ENCODE measurements at places on chromosomes 5 and 9.

- DNase-seq, result peak; percentile 55
Observed at GRCh38 chr9:133658442-133659431, 22.6 kb downstream of the DBH start.

DNA sequence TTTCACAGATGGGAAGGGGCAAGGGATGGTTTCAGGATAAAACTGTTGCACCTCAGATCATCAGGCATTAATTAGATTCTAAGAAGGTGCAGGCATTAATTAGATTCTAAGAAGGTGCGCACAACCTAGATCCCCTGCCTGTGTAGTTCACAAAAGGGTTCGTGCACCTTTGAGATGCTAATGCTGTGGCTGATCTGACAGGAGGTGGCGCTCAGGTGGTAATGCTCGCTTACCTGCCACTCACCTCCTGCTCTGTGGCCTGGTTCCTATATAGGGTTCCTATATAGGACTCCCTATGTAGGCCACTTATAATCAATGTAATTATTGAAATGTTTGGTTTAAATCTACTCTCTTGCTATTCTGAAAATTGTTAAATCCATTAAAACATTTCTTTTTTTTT is 171.0 kb downstream of the MSX2 start:
- no peak for DNase-seq

DNA sequence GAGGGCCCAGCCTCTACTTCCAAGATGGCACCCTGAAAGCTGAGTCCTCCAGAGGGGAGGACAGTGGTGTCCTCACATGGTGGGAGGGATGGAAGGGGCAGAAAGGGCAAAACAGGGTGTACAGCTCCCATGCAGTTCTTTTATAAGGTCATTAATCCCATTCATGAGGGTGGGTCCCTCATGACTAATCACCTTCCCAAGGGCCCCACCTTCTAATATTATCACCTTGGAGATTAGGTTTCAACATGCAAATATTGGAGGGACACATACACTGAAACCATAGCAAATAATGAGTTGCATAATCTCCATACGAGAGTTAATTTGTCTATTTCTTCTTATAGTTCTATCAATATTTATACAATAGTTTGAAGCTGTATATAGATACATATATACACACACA is 5.8 kb upstream of the ZBTB43 start:
- no peak for DNase-seq

- peak; percentile 24 for DNase-seq
Observed at GRCh38 chr9:126386088-126386487, 59.5 kb downstream of the MVB12B start.

DNA sequence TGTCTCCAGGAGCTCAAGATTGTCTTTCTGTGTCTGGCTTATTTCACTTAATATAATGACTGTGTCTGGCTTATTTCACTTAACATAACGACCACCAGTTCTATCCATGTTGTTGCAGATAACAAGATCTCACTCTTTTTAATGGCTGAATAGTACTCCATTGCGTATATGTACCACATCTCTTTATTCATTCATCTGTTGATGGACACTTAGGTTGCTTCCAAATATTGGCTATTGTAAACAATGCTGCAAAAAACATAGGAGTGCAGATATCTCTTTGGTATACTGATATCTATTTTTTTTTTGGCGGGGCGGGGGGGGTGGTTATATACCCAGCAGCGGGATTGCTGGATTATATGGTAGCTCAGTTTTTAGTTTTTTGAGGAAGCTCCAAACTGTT is 45.5 kb downstream of the FER start:
- DNase-seq, result no peak

DNA sequence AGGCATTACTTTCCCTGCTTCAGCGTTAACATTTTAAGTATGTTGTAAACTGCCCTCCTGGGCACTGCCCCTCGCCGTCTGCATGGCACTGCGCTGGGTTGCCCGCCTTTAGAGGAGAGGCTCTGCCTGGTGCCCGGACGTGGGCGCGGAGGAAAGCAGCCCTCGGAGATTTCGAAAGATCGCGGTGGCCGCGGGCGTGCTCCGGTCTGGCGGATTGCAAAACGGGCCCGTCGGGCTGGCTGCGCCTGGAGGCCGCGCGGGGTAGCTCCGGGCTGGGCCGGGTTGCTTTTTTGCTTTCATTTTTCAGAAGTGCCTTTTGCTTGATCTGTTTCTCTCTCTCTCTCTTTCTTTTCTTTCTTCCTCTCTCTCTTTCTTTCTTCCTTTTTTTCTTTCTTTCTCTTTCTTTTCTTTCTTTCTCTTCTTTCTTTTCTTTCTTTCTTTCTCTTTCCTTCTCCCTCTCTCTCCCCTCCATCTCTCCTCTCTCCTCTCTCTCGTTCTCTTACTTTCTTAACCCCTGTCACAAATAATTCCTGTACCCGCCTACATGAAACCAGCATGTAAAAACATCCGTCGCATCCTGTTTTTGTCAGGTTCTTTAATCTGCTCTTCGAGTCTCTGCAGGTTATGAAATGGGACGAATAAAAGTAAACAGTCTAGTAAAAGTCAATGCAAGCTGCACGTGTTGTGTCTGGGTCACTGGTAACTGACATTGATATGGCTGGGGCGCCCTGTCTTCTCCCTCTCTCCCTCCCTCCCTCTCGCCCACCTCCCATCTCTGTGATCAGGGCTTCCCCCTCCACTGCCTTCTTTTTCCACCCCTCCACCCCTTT is 1.7 kb downstream of the FST start:
- DNase-seq, result peak; percentile 66

DNA sequence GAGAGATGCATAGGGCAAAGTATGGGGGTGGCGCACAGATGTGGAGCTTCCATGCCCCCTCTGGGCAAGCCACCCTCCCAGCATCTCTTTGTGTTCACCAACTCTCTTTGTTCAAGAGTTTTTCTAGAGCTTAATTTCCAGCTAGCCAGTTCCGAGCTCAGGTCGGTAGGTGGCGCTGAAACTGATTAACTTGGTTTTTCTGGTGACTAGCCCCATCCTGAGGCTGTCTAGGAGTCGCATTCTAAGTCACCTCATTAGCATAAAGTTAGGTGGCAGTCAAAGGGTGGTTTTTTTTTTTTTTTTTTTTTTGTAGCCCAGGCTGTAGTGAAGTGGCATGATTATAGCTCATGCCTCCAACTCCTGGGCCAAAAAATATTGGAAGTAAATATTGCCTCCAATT is 476.4 kb downstream of the KDM4C start:
- peak; percentile 2 for DNase-seq

GRCh38 chr5:146745931-146746577 is 132.5 kb downstream of the PPP2R2B start:
- DNase-seq, result no peak

DNA sequence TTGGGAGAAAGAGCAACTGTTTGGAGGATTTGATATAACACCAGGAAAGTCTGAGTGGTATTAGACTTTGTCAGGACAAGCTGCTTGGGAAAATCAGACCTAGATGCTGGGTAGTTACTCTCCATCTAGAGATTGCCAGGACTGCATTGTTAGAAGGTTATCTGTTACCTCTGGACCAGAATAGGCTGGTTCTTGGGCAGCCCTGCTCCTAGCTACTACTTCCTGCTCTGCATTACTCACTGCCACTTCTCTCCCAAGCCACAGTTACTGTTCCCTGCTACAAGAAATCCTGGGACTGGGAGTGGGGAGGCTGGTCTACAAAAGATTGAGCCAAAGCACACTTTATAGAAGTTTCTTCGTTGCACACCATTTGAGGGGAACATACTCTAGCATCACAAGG is 95.5 kb upstream of the KCNN2 start:
- no peak for DNase-seq

GRCh38 chr5:153699035-153699434 is 208.6 kb downstream of the GRIA1 start:
- no peak for DNase-seq

DNA sequence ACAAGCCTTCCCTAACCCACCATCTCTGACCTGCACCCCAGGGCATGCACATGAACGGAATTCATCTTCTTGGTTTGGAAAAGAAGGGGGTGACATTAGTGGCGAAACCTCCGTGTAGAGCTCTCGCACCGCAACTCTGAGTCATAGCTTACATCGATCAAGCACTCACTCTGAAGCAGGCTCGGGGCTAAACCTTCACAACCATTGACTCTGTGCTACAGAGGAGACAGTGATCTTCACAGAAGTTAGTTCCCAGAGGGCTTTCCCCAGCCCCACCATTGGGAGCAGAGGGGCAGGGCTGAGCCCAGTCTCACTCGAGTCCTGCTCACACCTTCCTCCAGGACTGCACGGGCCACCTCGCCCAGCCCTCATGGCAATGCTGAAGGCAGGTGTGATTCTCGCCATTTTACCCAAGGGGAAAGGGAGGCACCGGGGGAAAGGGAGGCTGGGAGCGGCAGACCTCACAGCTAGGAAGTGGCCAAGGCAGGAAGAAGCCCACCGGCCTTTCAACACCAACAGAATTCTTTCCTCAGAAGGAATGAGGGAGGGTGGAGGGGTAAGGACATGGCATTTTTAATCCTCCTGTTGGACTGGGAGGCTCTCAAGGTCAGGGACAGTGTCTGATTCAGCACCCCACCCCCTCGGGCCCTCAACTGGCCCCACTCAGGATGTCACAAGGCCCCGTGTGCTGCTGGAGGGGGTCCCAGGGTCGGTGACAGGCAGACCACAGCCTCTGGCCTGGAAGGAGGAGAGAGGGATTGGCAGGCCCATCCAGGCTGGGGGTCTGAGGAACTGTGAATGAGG is 25.9 kb upstream of the IL17B start:
- DNase-seq, result peak; percentile 59

GRCh38 chr9:27528886-27529315 is 713 bp downstream of the MOB3B start:
- DNase-seq, result no peak

DNA sequence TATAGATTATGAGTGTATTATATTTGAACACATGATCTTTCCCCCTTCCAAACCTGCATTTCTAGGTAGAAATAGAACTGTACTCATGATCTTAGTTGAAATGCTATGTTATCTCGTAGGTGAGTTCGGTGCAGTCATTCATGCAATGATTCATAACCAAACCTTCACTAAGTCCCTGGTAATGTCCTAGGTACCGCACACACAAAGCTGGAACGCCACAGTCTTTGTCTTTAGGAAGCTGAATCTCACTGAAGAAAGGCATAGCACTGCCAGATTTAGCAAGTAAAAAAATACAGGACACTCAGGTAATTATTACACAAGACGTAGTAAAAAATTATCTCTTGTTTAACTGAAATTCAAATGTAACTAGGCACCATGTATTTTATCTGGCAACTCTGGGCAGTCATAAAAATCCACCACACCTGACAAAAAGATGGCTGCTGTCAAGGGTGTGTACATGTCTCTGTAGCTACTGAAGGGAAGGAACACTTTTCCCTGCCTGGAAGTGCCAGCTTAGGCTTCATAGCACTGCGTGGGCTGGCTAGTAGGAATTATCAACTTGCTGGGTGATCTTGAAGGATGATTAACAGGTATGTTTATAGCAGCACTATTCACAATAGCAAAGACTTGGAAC is 28.0 kb upstream of the TXN start:
- DNase-seq, result no peak

DNA sequence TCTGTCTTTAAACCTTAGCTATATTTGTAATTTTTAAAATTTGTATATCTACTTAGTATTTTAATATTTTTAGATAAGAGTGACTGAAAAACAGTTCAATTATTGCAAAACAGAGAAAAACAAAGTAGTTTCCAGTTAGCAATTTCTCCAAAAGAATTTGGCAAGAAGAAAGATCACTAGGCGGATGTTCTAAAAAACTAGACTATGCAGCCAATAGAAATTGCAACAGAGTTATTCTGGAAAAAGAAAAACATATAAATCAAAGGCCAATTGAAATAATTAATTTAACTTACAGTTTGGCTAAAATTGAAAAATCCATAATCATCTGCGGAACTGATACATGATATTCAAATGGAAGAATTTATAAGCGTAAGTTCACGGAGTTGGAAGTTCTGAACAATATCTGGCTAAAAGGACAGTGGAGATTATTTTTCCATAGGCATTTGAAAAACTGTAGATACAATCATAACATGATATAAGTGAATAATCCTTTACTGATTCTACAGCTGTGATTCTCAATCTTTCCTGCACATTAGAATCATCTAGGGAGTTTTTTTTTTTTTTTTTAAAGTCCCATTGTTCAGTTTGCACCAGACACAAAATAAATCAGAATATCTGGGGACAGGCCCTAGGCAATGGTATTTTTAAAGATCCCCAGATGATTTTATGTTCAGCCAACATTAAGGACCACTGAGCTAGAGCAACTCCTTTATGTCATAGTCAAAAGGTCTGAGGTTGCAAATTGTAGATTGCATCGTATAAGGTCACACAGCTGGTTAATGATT is 605.1 kb upstream of the DAB2 start:
- no peak for DNase-seq

- DNase-seq, result no peak
Observed at GRCh38 chr5:173053041-173053440, 3.1 kb upstream of the CREBRF start.

GRCh38 chr5:160637357-160638090 is 214.5 kb downstream of the ATP10B start:
- no peak for DNase-seq

DNA sequence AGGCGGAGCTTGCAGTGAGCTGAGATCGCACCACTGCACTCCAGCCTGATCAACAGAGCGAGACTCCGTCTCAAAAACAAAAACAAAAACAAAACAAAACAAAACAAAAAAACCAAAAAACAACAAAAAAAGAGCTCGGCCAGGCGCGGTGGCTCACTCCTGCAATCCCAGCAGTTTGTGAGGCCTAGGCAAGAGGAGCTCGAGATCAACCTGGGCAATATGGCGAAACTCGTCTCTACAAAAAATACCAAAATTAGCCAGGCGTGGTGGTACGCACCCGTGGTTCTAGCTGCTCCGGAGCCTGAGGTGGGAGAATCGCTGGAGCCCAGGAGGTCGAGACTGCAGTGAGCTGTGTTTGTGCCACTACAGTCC is 20.2 kb downstream of the TRIM7 start:
- peak; percentile 43 for DNase-seq

- no peak for DNase-seq
Observed at GRCh38 chr9:124555043-124555442, 47.8 kb upstream of the NR5A1 start.

GRCh38 chr9:93051680-93052089 is 6.8 kb upstream of the SUSD3 start:
- DNase-seq, result no peak

- no peak for DNase-seq
Observed at GRCh38 chr9:127985011-127985410, 4.2 kb upstream of the EEIG1 start.

DNA sequence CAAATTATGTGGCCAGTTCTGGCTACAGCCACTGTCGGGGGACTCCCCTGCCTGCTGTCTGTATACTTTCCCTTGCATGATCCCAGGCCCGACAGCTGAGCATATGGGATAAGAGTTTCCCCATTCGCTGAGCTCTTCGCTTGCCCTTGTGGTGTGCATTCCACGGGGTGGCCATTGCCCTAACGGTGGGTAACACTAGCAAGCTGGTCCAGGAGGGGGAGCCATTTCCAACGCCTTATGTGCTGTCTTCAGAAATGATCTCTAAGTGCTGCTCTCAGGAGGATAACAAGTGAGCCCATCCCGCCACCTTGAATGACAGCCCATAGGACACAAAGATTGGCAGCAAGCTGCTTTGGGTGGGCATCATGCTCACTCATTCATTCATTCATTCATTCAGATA is 190.9 kb downstream of the FSTL4 start:
- no peak for DNase-seq

DNA sequence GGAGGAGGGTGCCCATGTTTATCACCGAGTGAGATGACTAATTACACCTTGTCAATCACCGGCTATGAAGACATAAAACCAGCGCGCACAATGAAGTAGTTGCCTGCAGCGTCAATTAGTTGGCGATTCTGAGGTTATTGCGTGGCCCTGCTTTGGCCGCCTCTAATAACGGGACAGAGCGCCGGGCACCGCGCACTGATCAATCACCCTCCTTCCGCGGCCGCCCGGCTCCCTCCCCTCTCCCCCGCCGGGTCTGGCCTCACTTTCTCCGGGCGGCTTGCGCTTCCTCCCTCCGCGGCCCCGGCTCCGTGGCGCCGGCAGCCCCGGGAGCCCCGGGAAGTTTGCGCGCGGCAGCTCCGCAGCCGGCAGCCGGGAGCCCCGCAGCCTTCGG is 3.3 kb upstream of the LHX2 start:
- no peak for DNase-seq

Data from PC-9 (cell line).